Sigmoid colon (tissue), 7 donors: ENCODE measurements at places on chromosomes 3 and 15. TPM values are rescaled to one million over a fixed set of nuclear protein-coding genes. Genes with fewer than 3 reads are reported as not detected.

GRCh38 chr3:164375995-164376394 is 702.3 kb downstream of the SI start:
- no peaks in the 10 kb centered on the region for H3K27me3 ChIP-seq
- H3K36me3 ChIP-seq = no peaks in the 10 kb centered on the region
- no peak for DNase-seq
- H3K4me1 ChIP-seq = no peaks in the 10 kb centered on the region
- no peak overlapping the region for H3K27ac ChIP-seq

DNA sequence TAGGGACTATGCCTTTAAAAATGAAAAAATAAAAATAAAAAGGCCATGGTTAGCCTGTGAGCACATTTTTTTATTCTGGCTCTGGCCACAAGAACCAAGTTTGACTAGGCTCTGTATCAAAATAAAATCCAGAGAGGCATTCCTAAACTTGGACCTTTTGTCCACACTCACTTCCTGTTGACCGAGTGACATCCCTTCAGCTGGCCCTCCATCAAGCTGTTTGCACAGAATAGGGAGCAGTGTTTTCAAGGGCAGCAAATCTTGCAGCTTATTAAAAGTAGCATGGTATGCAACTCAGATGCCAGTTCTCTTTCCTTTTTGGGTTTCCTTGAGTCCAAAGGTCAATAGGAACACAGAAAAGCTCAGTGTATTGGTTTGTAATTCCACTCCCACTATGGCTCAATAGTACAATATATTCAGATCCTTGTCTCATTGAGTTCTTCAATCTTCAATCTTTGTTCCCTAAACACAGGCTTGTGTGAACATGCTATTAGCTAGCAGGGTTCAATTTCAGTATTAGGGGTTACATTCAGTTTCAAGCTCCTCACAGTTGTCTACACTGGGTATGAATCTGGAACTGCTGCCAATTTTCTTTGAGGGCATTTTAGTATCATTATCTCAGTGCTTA is 244.5 kb downstream of the RBMS3 start:
- peak overlapping the region; percentile 65 for H3K27ac ChIP-seq
- DNase-seq = peak; percentile 90
- H3K4me3 ChIP-seq = no peak overlapping the region
- no peaks in the 10 kb centered on the region for H3K4me1 ChIP-seq
- no peaks in the 10 kb centered on the region for H3K27me3 ChIP-seq
- H3K36me3 ChIP-seq = no peaks in the 10 kb centered on the region

GRCh38 chr3:42189001-42189460 is 77.0 kb downstream of the CCK start:
- no peaks in the 10 kb centered on the region for H3K4me1 ChIP-seq
- peaks cover 11% of the 10 kb centered on the region for H3K36me3 ChIP-seq
- no peaks in the 10 kb centered on the region for H3K27me3 ChIP-seq
- peak; percentile 38 for DNase-seq
- H3K4me3 ChIP-seq = no peak overlapping the region

DNA sequence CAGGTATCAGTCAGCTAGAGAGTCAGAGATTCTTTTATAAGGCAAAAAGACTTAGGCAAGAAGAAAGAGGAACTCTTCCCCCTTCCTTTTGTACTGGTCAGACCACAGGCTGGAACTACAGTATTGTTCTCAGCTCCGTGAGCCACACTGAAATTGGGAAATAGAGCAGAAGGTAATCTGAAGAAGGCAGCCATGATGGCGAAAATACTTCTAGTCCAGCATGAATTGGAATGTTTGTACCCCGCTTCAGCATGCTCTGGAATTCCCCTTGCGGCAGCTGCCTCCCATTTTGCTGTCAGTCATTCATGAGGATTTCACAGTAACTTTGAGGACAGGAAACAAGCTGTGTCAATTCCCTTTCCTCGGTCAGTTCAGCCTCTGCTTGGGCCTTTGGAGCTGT is 96.2 kb downstream of the CORO2B start:
- H3K4me3 ChIP-seq = no peak overlapping the region
- DNase-seq = peak; percentile 17
- no peaks in the 10 kb centered on the region for H3K36me3 ChIP-seq
- no peaks in the 10 kb centered on the region for H3K27me3 ChIP-seq
- no peaks in the 10 kb centered on the region for H3K4me1 ChIP-seq

- no peak overlapping the region for H3K4me3 ChIP-seq
- no peak overlapping the region for H3K27ac ChIP-seq
- H3K27me3 ChIP-seq = peaks cover 8% of the 10 kb centered on the region
These were observed 7.0 kb upstream of the VIPR1 start for GRCh38 chr3:42495393-42495792.

FOXB1 gene
- total RNA-seq = not detected

EAF2 gene
- total RNA-seq = 3.3 TPM
